ENCODE measurements at places on chromosomes 1 and 21.
A peak's percentile ranks its signal among the peaks of the same experiment; 100 is the strongest.

DNA sequence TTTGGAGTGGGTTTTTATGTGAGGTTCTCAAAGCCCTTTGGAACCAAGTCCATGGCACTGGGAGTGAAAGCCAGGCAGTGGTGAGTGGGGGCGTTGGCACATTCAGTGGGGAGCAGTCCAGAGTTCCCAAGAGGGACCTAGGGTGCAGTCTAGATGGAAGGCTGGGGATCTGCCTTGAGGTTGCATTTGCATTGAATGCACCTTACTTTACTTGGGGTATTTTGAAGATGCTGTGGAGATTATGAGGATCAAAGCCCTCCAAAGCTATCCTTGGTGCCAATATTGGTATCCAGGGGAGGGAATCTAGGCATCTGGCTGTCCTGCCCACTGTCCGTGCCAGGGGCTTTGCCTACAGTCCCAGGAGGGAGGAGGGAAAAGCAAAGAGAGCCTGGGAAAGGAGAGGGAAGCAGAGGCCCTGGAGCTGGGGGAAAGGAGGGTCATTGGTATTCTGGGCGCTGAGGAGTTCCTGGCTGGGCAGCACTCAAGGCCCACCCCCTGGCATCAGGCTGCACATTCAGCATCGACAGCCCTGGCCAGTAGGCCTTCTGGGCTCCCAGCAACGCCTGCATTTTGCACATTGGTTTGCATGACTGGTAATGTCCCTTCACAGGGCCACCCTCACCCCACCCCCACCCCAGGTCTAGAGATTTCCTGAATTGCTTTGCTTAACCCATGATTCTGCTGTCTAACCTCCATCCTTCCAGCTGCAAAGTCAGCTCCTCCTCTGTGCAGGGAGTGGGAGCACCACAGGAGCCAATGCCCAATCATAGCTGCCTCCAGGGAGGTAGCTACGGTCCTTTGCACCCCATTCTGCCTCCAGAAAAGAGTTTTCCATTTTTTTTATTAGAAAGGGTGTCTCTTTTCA lies 843 bp upstream of the BCAN start:
- peak overlapping the region; percentile 41 for H3K4me3 ChIP-seq
- H3K4me1 ChIP-seq = peaks cover 3% of the 10 kb centered on the region
- peaks cover 87% of the 10 kb centered on the region for H3K27me3 ChIP-seq
- no peaks in the 10 kb centered on the region for H3K36me3 ChIP-seq

GRCh38 chr1:180156201-180156600 lies 1.5 kb downstream of the QSOX1 start:
- H3K27me3 ChIP-seq = peaks cover 35% of the 10 kb centered on the region
- H3K4me1 ChIP-seq = peaks cover 55% of the 10 kb centered on the region
- peak overlapping the region; percentile 92 for H3K4me3 ChIP-seq
- DNase-seq = no peak
- H3K27ac ChIP-seq = no peak overlapping the region

DNA sequence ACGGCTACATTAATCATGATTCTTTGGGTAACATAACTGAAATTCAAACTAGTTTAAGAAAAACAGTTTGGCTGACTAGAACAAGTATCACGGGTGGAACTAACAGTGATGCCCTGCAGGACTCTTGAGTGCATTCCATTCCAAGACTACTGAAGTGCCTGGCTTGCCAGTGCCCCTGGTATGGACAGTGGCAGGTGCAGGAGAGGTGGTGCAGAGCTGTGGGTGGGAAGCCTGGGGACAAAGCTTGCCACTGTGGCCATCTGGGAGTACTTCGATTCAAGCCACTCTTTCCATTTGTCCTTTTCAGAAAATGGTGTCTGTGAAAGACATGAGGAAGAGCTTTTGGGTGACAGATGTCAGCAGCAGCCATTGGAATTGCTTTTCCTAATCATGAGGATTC lies 166.5 kb downstream of the RRAGC start:
- H3K27me3 ChIP-seq = peaks cover 18% of the 10 kb centered on the region
- H3K27ac ChIP-seq = no peak overlapping the region
- no peak for DNase-seq
- H3K36me3 ChIP-seq = no peaks in the 10 kb centered on the region

GRCh38 chr1:1567891-1568291 lies 6.8 kb downstream of the SSU72 start:
- H3K36me3 ChIP-seq = peaks cover 17% of the 10 kb centered on the region
- H3K27me3 ChIP-seq = no peaks in the 10 kb centered on the region
- H3K27ac ChIP-seq = no peak overlapping the region
- no peak for DNase-seq
- H3K4me3 ChIP-seq = no peak overlapping the region

- no peaks in the 10 kb centered on the region for H3K27me3 ChIP-seq
- no peak overlapping the region for H3K27ac ChIP-seq
- no peak for DNase-seq
Measured at GRCh38 chr1:185351734-185352466, 34.9 kb upstream of the IVNS1ABP start.

GRCh38 chr1:111585447-111586086 lies 34.0 kb upstream of the RAP1A start:
- H3K27ac ChIP-seq = no peak overlapping the region
- H3K36me3 ChIP-seq = no peaks in the 10 kb centered on the region
- H3K27me3 ChIP-seq = peaks cover 4% of the 10 kb centered on the region

DNA sequence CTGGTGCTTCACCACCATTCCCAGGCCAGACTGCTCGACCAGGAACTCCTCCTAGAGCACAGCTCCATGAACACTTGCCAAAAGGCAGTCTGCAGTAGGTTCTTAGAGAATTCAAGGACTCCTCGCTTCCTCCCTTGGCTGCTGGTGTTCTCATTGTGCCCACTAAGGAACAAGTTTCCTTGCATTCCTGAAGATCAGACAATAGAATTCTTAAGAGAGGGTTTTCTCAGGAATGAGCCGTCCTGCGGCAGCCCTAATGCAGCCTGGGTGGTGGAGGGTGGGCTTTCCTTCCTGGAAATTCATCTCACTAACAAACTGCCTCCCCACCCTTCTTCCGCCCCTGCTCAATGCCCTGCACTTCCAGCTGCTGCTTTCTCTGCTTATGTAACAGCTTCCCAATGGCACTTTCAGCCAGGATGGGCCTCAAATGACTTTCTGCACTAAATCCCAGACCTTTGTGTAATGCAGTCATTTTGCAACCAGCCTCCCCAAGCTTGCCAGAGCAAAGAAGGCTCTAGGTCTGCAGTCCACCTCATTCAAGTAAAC lies 287.9 kb downstream of the PLPP3 start:
- H3K4me1 ChIP-seq = peaks cover 4% of the 10 kb centered on the region
- no peaks in the 10 kb centered on the region for H3K36me3 ChIP-seq
- no peak overlapping the region for H3K27ac ChIP-seq
- no peaks in the 10 kb centered on the region for H3K27me3 ChIP-seq
- no peak for DNase-seq
- no peak overlapping the region for H3K4me3 ChIP-seq

- H3K4me1 ChIP-seq = no peaks in the 10 kb centered on the region
- no peak overlapping the region for H3K27ac ChIP-seq
- no peaks in the 10 kb centered on the region for H3K36me3 ChIP-seq
- DNase-seq = no peak
- peaks cover 8% of the 10 kb centered on the region for H3K27me3 ChIP-seq
Measured at GRCh38 chr1:238254935-238255334, 364.2 kb upstream of the ZP4 start.
